ENCODE measurements at places on chromosomes 2 and 18.

GRCh38 chr2:16149349-16150243, 209.2 kb downstream of the MYCN start:
- DNase-seq, result no peak

GRCh38 chr2:238136820-238137537, 1.5 kb upstream of the KLHL30 start:
- no peak for DNase-seq

GRCh38 chr2:28618221-28619141, 122.6 kb downstream of the PLB1 start:
- no peak for DNase-seq

- no peak for DNase-seq
Measured at GRCh38 chr2:9192712-9193111, 13.9 kb upstream of the ASAP2 start.

- DNase-seq, result no peak
Measured at GRCh38 chr2:234730066-234730640, 221.7 kb upstream of the SH3BP4 start.

DNA sequence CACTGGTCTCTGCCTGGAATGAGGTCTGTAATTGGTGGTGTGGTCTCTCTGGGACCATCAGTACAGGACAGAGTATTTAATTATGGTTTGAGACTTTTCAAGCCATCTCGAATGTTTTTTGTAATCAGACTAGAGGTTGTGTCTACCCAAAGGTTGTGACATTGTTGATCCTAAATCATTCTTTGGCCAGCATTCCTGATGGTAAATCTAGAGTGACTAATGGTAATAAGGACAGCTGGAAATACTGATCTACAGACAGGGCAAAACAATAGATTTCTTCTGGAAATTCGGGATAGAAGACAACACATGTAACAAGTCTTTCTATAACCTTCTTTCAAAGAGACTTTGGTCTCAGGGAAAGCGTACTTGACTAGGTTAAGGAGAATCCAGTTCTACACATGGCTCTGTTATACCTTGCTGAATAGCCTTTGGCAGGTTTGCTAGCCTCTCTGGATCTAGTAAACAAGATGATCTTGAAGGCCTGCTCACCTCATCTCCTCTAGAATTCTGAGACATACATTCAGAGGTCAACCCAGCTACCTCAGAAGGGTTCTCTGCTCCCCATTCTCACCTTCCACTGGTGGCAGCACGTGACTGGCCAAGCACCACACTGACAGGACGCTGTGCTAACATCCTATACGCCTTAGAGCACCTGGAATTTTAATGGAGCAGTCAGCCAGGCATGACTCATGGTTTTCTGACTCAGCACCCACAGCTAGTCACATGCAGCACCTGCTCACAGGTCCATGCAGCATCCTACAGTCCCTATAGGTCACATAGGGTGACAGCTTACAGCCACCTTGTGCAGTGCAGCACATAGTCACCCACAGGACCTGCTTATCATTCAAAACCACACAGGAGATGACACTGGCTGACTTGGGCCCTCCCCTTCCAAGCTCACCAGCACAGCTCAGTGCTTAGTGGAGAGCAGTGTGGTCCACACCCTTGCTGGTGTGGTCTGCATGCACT, 12.2 kb downstream of the PLB1 start:
- peak; percentile 81 for DNase-seq

DNA sequence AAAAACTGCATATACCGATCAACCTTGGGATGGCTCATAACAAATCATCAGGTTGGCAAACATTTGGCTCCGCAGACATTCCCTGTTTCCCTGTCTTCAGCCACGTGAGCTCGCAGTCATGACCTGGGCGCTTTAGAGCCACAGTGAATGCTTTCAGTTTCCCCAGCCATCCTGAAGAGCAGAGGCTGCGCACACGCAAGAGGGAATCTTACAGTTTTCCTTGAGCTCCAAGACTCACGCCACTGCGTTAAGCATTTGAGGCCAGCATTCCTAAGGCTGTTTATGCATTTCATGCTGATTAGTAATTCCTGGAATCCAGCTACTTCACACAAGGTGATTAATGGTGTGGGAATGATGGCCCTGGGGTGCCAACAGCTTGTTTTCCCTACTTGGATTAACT, 95.1 kb downstream of the MTCL1 start:
- peak; percentile 99 for DNase-seq

GRCh38 chr2:222424276-222424728, at the start of gene SGPP2:
TSS of gene SGPP2 (plus strand) at chr2:222424543. CDS start at chr2:222424603, 60 bp downstream.
- DNase-seq, result no peak

All from ACHN (cell line).